ENCODE measurements at places on chromosomes 3 and 15.

GRCh38 chr3:81829937-81830336, 68.5 kb upstream of the GBE1 start:
- no peak for DNase-seq

DNA sequence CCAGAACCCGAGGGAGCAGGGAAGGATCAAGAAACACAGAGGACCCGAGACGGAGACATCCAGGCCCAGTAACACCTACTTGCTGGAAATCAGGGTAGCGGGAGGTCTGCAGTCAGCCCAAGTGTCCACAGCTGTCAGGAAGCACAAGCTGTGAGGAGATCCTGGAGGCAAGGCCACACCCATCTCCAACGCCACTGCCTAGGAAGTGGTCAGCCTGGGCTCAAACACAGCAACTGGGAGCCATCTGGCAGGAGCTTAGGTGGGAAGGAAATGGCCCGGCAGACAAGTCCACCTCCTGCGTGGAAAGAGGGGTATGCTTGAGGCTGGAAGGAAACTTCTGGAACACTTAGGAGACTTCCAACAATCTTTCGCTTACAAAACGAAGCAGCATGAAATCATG, 407.1 kb downstream of the VPS13C start:
- DNase-seq: no peak

DNA sequence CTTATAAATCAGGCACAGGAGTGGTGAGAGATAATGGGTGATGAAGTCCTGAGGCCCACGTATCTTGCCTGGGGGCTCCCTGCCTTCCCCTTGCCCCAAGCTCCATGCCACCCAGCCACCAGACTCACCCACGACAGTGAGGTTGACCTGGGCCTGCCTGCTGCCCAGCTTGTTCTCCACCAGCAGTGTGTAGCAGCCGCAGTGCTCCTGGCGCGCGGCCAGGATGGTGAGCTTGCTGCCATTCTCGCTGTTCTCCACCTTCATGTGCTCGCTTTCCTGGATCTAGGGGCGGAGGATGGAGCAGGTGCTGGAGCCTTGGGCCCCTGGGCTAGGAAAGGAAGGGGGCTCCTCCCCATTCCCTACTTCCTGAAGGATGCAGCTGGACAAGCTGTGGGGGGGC, 79.1 kb upstream of the HACD2 start:
- no peak for DNase-seq

- no peak for DNase-seq
Observed at GRCh38 chr3:64319391-64319790, 94.1 kb upstream of the PRICKLE2 start.

GRCh38 chr3:127452321-127452821, 138.2 kb downstream of the TPRA1 start:
- no peak for DNase-seq

GRCh38 chr3:13707456-13707855, 158.5 kb downstream of the FBLN2 start:
- no peak for DNase-seq

GRCh38 chr3:100045696-100046095, 68.6 kb downstream of the FILIP1L start:
- DNase-seq: no peak

- DNase-seq: no peak
Observed at GRCh38 chr3:190193210-190193609, 72.5 kb upstream of the P3H2 start.

GRCh38 chr3:8658306-8659212, 14.0 kb upstream of the SSUH2 start:
- no peak for DNase-seq

DNA sequence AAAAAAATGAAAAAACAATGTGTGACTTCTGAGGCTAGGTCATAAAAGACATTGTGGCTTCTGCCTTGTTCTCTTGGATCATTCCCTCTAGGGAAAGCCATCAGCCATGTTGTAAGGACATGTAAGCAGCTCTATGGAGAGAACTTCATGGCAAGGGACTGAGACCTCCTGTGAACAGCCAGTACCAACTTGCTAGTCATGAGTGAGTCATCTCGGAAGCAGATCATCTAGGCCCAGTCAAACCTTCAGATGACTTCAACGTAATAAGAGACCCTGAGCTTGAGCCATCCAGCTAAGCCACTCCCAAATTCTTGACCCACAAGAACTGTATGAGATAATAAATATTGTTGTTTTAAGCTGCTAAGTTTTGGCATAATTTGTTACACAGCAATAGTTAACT, 4.9 kb downstream of the MON1A start:
- DNase-seq: no peak

GRCh38 chr15:45790325-45790943, 155.6 kb downstream of the SQOR start:
- DNase-seq: no peak

DNA sequence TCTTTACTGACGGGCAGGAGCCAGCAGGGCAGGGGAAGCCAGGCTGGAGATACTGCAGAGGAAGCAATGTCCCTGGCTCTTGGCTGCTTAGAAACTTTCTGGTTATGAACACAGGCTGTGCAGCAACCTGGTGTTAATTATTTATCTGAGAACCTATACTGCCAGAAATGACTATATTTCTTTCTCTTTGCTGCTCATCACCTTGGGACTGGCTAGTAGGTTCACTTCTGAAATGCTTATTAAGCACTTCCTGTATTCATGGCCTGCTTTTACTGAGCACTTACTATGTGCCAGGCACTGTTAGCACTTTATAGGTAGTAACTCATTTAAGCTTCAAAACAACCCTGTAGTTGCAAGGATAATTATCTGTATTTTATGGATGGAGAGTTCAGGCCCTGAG, 57.6 kb downstream of the RAB11A start:
- no peak for DNase-seq

GRCh38 chr15:97745481-97746071, 214.9 kb upstream of the ARRDC4 start:
- no peak for DNase-seq

- no peak for DNase-seq
Observed at GRCh38 chr3:177731644-177732268, 534.5 kb upstream of the TBL1XR1 start.

DNA sequence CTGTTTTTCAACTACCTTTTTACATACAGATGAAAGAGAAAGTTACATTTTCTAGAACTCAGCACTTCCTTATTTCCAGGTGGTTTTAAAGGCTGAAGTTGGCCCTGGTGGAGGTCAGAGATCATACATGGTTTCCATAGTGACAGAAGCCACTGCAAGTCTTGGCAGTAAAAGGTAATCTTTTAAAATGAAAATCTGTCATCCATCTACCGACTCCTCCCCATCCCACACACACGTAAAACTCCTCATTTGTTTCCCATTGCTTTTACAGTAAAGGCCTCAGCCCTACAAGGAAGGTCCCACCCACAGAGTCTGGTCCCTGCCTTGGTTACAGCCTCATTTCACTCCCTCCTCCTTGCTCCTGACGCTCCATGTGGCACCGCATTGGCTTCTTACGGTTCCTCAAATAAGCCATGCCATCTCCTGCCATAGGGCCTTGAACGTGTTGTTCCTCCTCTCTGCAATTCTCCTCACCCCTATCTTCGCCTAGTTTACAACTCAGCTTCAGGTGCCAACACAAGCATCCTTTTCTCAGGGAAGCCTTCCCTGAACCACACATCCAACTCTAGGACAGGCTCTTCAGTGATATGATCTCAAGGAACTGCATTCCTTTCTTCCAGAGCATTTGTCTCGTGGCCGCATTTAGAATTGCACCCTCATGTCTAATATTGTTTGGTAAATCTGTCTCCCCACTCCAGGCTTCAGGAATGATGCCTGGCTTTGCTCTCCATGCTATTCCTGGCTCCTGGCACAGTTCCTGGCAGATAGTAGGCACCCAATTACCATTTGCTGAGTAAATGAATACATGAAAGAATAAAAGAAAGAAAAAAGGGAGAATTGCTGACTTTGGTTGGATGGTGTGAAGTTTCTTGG, 2.6 kb downstream of the CYP19A1 start:
- no peak for DNase-seq

DNA sequence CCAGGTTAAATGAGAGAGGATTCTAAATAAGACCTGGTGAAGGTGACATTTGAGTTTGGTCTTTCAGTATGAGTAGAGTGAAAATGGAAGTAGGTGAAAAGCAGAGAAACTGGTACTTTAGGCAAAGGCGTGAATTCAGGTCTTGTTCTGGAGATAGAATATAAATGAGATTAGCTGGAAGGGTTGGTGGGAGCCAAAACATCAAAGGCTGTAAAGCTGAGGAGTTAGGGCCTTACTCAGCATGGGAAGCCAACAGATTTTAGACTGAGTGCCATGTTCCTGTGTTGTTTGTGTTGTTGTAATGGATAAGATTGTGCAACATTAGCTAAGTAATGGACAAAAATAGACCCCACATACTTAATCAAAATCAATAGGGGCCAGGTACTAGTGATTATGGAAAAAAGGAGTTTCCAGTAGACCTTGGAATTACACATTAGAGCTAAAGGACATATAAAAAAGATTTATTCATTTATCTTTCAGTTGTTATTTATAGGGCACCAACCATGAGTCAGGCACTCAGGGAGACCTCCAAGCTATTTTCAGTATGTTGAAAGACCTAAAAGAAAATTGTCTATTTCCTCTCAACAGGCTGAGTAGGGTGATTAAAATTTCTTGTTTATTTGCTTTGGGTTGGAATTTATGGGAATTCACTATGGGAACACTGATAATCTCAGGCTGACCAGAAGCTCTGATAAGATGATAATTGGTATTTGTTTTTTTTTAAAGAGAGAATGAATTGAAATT, 20.8 kb downstream of the ARL14 start:
- DNase-seq: no peak

Measured in activated gamma-delta T cell treated with anti-CD3 and anti-CD28 coated beads, Interleukin-2, amount 50 U/mL, for 16 hours (primary cell).